AG20443 (cell line): ENCODE measurements at places on chromosomes 3 and 15.

GRCh38 chr3:12194669-12195161 is 36.0 kb upstream of the TIMP4 start:
- DNase-seq: no peak

DNA sequence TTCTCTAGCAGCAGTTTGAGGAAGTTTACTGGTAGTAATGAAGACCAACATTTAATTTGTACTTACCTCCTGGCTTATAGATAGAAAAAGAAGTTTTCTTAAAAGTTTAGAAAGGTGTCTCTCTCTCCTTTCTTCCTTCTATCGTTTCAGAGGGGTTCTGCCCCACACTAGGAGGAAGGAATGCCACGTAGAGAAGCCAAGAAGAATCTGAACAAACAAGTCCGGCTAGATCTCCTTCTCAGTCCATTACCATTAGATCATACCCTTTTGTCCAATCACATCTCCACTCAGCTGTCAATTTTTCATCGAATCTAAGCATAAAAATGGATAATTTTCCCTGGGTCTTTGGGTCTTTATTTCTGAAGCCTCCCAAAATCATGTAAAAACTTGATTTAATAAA is 1048.1 kb downstream of the SI start:
- DNase-seq: no peak

GRCh38 chr3:100634493-100635272 is 25.3 kb downstream of the ADGRG7 start:
- DNase-seq: peak; percentile 8

GRCh38 chr15:88202231-88202630 is 54.3 kb downstream of the NTRK3 start:
- DNase-seq: peak; percentile 61

- DNase-seq: no peak
Measured at GRCh38 chr15:94297558-94297957, 66.2 kb downstream of the MCTP2 start.

GRCh38 chr3:15601046-15601398 is 347 bp downstream of the HACL1 start:
- no peak for DNase-seq

DNA sequence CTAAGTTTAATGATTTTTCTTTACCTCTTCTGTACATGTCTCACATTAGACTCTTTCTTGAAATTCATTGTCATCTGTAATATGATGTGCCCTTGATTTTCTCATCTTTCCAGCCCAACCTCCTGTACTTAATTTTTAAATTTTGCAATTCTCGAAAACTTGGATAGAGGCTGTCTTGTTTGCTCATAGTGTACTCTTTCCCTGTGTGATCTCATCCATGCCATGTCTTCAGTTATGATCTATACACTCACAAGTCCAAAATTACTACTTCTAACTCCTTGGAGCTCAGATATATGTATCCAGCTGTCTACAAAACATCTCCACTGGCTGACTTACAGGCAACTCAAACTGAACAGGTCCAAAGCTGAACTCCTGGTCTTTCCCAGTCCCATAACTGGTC is 42.2 kb downstream of the CD200 start:
- no peak for DNase-seq

DNA sequence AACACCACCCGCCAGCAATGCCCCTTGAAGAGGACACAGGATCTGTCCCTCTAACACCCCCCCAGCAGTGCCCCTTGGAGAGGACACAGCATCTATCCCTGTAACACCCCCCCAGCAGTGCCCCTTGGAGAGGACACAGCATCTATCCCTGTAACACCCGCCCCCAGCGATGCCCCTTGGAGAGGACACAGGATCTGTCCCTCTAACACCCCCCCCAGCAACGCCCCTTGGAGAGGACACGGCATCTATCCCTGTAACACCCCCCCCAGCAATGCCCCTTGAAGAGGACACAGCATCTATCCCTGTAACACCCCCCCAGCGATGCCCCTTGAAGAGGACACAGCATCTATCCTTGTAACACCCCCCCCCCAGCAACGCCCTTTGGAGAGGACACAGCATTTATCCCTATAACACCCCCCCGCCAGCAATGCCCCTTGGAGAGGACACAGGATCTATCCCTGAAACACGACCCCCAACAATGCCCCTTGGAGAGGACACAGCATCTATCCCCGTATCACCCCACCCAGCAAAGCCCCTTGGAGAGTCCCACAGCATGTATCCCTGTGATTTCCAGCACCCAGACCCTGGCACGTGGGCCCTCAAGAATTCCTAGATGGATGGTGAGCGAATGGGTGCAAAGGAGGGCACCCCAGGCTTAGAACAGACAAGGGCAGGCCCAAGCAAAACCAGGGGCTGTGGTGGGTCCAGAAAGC is 26.9 kb downstream of the TNK2 start:
- no peak for DNase-seq

DNA sequence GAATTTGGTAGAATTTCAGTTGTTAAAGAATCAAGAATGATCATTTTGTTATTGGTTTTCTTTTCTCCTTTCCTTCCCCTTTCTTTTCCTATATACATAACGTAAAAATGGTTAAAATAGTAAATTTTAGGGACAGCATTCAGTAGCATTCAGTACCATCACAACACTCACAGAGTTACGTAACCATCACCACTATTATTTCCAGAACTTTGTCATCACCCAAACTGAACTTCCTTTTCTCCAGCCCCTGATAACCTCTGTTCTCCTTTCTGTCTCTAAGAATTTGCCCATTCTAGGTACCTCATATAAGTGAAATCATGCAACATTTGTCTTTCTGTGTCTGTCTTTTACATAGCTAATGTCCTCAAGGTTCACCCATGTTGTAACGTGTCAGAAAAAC is 165.3 kb downstream of the AKAP13 start:
- no peak for DNase-seq
